ENCODE measurements at places on chromosomes 12 and 14. TPM values are rescaled to one million over a fixed set of nuclear protein-coding genes. Genes with fewer than 3 reads are reported as not detected.

ANKRD9 gene
- total RNA-seq = 3.4 TPM

IGF1 gene
- total RNA-seq = 2.5 TPM

CNTN1 gene
- not detected for total RNA-seq

INHBE gene
- not detected for total RNA-seq

CELA1 gene
- not detected for total RNA-seq

STON2 gene
- 327 TPM for total RNA-seq

DPF3 gene
- 0.54 TPM for total RNA-seq

KRT78 gene
- total RNA-seq = not detected

Measured in dermis lymphatic vessel endothelial cell (primary cell).